ENCODE measurements at places on chromosomes 3 and 15.

- DNase-seq = no peak
Observed at GRCh38 chr15:70060214-70060992, 37.3 kb downstream of the TLE3 start.

GRCh38 chr3:43506644-43507043, 115.2 kb downstream of the ANO10 start:
- DNase-seq = no peak

DNA sequence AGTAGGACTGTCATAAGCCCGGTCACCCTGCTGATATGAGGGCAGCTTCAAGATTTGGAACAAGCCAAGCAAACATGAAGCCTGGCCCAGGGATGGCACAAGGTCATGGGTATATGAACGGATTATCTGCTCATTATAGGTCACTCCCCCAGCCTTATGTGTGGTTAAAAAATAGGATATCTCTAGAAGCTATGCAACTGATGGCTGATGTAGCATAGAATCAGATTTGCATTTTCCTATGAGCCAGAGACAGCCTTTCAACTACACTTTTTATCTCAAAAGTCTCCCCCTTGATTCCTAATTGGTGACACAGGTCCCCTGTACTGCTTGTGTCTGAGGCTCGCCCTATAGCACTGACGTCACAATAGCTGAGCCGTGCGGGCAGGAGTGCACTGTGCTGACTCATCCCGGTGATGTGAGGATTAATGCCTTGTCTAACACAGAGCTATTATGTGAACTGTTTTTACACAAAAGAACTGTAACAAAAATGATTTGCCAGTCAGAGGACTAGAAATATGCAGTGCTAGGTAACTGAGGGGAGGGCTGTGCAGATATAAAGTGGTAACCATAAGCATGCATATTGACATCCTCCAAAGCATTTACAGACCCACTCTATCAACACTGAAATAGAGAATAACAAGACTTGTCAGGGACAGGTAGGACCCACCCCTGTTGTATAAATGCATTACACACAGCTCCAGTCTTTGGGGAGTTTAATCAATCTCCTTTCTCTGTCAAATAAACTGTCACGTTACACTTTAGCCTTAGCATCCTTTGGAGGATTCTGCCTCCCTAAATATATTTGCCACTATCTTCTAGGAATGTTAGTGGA, 204.9 kb downstream of the TIGIT start:
- DNase-seq = no peak

DNA sequence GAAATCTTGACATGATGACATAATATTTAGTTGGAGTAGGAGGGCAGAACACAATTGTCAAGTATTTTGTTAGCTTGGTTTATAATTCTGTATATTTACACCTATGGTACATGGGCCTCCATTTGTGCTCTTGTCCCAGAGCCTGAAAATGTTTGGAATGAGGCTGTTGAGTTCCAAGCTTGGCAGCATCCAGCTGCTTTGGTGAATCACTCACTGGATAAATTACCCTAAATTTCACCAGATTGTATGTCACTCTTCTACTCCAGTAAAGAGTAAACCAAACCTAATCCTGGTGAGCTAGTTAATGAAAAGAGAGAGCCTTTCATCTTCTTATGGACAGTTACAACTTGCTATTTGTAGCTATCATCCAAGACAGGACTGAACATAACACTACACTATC, 928.7 kb downstream of the DIPK2A start:
- no peak for DNase-seq

- DNase-seq = no peak
Observed at GRCh38 chr3:100653604-100654294, 44.3 kb downstream of the ADGRG7 start.

GRCh38 chr3:186217820-186218164, 108.9 kb upstream of the ETV5 start:
- DNase-seq = no peak

- DNase-seq = no peak
Observed at GRCh38 chr3:123137001-123137400, 64.7 kb upstream of the SEC22A start.

GRCh38 chr3:17074559-17074958, 189.8 kb downstream of the PLCL2 start:
- no peak for DNase-seq

DNA sequence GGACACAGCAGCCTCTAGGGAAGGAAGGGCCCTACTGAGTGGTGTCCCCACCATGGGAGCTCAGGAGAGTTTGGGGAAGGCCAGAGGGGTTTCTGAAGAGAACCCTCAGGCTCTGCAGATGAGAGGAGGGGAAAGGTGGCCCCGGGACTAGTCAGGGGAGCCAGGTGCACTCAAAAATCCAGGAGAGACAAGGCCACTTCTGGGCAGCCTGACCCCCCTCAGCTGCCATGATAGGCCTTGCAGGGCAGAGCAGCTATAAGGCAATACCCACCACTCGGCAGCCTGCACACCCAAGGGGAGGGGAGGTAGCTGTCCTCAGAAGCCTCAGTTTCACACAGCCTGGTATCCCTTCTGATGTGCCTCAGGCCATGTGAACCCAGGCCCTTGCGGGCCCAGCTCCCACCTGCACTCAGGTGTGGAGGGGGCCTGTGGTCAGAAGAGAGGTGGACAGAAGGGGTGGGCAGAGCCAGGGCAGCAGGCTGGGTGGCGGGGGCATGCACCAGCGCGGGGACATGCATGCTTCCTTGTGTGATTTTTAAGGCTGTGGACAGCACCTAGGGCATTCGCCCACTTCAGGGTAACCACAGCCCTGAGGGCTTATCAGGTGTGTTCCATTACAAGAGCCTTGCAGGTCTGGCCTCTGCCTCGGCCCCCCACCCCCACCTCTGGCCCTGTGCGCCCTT, 34.6 kb downstream of the SRPRB start:
- peak; percentile 51 for DNase-seq

- DNase-seq = no peak
Observed at GRCh38 chr3:141507392-141508066, 20.7 kb downstream of the RASA2 start.

- DNase-seq = no peak
Observed at GRCh38 chr3:141380987-141381386, 12.7 kb downstream of the ZBTB38 start.

GRCh38 chr15:93466380-93466779, 377.4 kb upstream of the RGMA start:
- no peak for DNase-seq

DNA sequence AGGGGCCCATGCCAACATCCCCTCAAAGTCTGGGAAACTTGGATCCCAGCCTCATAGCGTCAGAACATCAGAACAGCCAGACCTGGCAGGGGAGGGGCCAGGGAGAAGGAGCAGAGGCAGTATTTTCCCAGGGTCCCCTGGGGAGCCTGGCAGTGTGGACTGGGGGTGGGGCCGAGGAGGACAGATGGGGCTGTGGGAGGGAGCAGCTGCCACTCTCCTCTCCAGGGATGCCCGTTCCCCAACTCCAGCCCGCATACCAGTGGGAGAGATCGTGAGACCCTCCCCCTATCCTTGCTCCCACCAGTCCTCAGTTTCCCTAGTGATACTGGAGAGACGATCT, 6.5 kb upstream of the DNAJB8 start:
- no peak for DNase-seq

DNA sequence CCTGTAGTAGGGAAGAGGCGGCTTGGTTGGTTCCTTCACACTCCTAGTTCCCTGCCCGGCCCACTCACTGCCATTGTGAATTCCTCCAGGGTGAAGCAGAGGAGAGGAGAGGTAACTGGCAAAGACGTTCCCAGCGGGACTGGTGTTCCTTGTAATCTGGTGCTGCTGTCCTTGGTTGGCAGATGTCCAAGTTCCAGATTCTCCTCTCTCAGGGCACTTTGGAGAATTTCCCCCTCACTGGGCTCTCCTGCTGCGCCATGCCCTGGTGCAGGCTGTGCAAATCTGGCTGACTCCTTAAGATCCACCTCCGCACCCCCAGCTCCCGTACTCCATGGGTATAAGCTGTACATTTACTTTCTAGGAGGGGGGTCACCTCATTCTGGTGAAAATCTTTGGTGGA, 37.3 kb downstream of the THSD4 start:
- no peak for DNase-seq

DNA sequence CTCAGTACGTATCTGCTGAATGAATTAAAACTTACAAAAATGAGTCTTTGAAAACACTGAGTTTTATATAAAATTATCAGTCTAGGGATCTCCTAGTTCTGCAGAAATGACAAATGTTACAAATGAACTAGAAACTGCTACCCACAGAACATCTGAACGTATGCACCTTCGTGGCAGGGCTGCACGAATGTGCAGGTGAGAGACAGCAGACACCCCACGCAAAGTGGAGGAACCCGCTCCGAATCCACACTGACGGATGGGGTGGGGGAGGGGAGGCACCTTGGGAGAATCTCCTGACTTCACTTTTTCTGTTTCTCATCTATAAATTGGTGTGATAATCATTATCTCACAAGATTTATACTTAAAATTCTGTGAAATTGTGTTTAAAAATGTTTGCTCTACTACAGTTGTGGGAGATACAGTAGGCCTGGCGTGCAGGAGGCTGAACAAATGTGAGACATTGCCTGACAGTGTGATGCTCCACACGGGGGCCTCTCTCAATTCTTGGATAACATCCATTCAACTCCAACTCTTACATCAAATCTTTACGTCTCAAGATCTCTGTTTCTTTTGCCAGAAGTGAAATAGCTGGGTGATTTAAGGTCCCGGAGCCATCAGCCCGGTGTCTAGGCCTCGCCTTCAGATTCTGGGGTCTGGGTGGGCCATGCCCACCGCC, 86.9 kb downstream of the ATP10A start:
- no peak for DNase-seq

GRCh38 chr3:195768831-195769303, 42.9 kb downstream of the MUC4 start:
- DNase-seq = no peak

DNA sequence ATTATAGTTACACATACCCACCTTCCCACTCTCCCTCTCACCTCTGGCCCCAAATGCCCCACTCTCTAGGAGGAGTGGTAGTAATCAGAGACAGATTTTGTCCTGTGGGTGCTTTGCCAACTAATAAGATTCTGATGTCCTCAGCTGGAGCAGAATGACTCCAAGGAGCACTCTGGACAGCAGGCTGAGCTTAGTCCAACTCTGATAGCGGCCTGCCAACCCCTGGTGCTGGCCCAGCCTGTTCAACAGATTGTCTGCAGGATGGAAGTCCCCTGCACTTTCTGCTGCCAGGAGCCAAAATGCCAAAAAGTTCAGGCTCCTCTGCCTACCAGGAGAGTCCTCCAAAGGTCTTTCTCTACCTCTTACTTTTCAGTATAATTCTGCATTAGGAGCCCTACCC, 160.5 kb upstream of the UMPS start:
- no peak for DNase-seq

DNA sequence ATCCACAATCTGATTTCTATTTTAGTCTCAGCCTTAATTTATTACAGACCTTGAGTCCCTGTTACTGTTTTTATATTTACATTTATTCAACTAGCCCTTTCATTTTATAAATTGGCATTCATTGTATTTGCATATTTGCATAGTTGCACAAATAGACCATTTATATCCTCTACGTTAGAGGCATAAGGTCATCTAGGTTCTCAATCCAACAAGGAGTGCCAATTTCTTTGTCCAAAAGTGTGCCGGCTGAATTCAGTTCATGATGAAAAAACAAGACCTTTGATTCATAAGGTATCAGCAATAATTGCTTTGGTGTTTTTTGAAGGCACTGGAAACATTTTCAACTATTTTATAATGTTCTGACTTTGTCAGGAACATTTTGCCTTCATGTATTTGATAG, 33.9 kb upstream of the NANOGP8 start:
- no peak for DNase-seq

GRCh38 chr3:67437090-67437489, 217.3 kb downstream of the SUCLG2 start:
- DNase-seq = no peak

- DNase-seq = no peak
Observed at GRCh38 chr3:42351207-42351606, 59.2 kb downstream of the LYZL4 start.

GRCh38 chr15:38687340-38687739, 122.7 kb upstream of the RASGRP1 start:
- DNase-seq = no peak

- no peak for DNase-seq
Observed at GRCh38 chr3:127711896-127712295, 39.1 kb downstream of the ABTB1 start.

DNA sequence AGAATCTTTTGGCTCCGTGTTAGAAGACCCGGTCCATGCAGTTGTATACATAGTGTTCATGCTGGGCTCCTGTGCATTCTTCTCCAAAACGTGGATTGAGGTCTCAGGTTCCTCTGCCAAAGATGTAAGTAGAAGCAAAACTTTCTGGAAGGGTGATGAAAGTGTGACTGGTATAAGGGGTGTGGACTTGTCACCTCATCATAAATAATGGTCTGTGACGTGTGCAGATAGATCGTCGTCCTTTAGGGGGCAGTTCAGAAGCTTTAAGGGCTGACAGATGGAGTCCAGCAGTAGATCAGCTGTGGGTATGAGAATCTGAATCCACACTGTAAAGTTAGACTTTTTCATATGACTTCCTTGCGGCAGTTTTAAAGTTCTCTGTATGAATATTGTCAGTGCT, 15.3 kb downstream of the SEC61A1 start:
- no peak for DNase-seq

DNA sequence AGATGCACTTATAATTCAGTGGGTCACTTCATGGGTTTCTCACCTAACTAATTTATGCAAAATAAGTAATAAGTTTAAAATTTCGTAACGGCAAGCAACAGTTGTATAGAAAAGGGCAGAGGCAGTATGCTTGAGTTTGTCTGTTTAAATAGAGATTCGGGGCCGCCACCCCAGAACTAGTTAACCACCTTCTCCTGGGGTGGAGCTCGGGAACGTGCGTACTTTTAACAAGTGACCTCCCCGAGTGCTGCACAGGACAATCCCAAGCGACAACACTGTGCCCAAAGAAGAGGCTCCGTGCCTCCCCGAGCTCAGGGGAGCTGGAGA, 439 bp downstream of the SSR3 start:
- no peak for DNase-seq

GRCh38 chr3:70726961-70727360, 414.5 kb upstream of the MDFIC2 start:
- DNase-seq = no peak

GRCh38 chr3:123258359-123258758, 56.6 kb downstream of the SEC22A start:
- DNase-seq = no peak

DNA sequence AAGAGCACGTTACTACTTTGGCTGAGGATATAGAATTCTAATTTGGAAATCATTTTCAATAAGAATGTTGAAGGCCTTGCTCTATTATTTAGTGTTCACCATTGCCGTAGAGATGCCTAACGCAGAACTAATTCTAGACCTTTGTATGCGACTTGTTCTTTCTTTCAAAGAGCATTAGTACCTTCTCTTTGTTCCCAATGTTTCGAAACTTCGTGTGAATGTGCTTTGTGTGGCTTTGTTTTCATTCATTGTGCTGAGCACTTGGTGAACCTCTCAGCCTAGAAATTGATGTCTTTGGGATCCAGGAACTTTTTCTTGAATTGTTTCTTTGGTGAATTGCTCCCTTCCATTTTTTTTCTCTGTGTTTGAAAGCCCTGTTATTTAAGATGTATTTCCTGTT, 19.8 kb upstream of the PCSK6 start:
- no peak for DNase-seq

DNA sequence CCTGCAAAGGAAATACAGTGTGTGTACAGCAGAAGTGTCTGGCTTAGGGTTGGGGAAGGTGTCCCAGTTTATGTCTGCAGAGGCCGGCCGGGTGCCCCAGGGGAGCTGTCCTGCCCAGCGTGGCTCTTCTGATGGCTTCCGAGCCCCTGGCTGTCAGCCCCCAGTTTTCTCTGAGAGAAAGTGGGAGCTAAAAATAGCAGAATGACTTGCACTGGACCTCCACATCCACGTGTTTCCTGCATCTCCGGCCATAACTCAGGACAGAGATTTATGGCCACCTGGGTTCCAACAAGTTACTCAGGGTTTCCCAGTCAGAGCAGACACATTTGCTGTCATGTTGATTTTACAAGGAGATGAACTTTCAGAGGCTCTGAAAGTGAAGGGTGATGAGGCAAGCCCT, 192.0 kb downstream of the ATP10A start:
- no peak for DNase-seq
